Muscle of arm (tissue), 14 donors: ENCODE measurements at places on chromosomes 1 and 21. TPM values are rescaled to one million over a fixed set of nuclear protein-coding genes. Genes with fewer than 3 reads are reported as not detected.
A peak's percentile ranks its signal among the peaks of the same experiment; 100 is the strongest.

The AGRN gene
- 35.5 TPM for polyA plus RNA-seq

The ALX3 gene
- polyA plus RNA-seq, result not detected

GRCh38 chr1:167955915-167956314 lies 19.0 kb upstream of the MPC2 start:
- DNase-seq, result no peak

The UTP25 gene
- polyA plus RNA-seq, result 7.1 TPM

The SH3D21 gene
- polyA plus RNA-seq, result 2.3 TPM

The LRRC53 gene
- polyA plus RNA-seq, result not detected

DNA sequence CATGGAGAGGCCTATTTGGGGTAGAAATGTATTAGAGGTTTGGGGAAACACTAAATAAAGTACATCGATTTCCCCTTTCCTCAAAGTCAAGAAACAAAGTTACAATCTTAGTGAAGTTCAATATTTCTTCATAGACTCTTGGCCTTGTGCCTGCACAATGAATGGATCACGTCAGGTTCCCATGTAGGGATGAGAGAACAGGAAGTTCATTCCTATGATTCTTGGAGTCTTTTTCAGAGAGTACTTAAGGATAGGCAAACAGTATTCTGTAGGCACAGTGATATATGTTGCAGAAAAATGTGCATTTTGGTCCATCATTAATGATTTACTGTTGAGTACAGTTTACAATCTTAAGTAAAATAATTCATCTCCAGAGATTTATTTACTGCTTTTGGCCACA lies 275.5 kb downstream of the RGS7 start:
- DNase-seq, result no peak

- peak; percentile 92 for DNase-seq
Measured at GRCh38 chr21:27570306-27570868, 603.5 kb upstream of the ADAMTS5 start.

The LMO4 gene
- polyA plus RNA-seq, result 49.4 TPM

- DNase-seq, result no peak
Measured at GRCh38 chr1:41878495-41878894, 40.2 kb downstream of the HIVEP3 start.

The TMEM269 gene
- 0.89 TPM for polyA plus RNA-seq

DNA sequence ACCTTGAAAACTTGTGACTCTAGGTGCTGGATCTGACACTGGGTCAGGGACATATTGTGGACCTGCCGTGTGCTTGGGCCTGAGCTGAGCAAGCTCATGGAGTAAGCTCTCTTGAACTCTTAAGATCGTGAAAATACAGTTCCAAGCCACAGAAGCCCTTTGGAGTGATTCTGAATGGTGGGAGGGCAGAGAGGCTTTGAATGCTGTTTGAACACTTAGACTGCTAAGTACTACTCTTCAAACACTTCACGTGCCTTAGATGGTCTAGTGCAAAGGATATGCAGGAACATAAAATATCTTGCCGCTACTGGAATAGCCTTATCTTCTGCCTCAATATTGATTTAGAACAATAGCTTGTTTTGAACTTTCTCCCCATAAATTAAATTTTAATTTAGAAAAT lies 21.6 kb downstream of the ROR1 start:
- DNase-seq, result no peak

GRCh38 chr21:38949070-38949380 lies 143.3 kb downstream of the ETS2 start:
- no peak for DNase-seq

GRCh38 chr1:43466403-43466802 lies 12.7 kb upstream of the HYI start:
- DNase-seq, result no peak

DNA sequence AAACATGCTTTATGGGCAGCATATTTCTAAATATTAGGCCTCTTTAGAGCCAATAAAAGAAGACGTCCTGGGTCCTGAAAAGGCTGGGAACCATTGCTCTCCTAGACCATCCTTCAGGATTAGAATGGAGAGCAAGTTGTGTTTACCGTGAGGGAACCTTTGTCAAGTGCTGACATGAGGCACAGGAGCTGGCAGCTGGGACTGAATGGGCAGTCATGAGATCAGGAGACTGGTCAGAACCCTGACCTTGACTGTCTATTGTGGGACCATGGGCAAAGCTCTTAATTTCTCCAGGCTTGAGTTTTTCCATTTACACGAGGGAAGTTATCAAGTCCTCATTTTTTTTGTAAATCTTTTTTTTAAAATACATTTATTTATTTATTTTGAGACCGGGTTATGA lies 5.2 kb downstream of the PFKFB2 start:
- no peak for DNase-seq

The LMX1A gene
- polyA plus RNA-seq, result 2.2 TPM

DNA sequence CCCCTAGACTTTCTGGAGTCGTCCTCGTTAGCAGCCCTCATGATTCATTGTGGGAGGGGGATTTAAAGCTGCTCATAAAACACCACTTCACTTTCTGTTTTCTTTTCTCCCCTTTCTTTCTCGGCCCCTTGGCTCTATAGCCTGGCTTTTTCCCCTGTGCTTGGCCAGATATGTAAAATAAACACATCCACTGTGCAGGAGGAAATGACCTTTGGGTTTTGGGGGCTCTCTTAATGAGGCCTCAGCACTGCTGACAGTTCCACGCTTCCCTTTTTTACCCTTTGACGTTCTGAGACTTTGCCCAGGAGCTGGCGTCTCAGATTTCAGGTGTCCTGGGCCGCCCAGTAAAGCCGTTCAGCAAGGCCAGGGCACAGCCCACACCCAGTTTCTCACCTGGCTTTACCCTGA lies 65.7 kb downstream of the RUNX3 start:
- DNase-seq, result no peak

The LENEP gene
- polyA plus RNA-seq, result not detected

The PTGFR gene
- polyA plus RNA-seq, result 54.6 TPM

- no peak for DNase-seq
Measured at GRCh38 chr1:81760477-81761097, 40.1 kb upstream of the ADGRL2 start.

DNA sequence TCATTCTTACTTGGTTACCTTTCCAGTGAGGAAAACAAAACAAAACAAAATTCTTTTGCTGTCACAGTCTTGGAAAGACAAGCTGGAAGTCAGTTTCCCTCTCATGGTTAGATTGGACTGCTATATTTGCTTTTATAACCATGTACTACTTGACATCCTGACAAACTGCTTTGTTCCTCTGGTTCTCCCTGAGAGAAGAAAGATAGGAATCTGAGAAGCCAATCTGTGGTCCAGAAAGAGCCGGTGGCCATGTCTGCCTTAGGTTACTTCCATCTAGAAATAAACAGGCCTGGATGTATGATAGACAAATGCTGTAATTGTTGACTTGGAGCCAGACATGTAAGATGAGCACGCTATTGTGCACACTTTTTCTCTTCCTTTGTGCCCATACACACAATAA lies 330.0 kb downstream of the BRINP3 start:
- DNase-seq, result no peak

The FMO4 gene
- 7.3 TPM for polyA plus RNA-seq

The MX2 gene
- 0.76 TPM for polyA plus RNA-seq

GRCh38 chr1:62209931-62210595 lies 15.4 kb downstream of the L1TD1 start:
- no peak for DNase-seq

DNA sequence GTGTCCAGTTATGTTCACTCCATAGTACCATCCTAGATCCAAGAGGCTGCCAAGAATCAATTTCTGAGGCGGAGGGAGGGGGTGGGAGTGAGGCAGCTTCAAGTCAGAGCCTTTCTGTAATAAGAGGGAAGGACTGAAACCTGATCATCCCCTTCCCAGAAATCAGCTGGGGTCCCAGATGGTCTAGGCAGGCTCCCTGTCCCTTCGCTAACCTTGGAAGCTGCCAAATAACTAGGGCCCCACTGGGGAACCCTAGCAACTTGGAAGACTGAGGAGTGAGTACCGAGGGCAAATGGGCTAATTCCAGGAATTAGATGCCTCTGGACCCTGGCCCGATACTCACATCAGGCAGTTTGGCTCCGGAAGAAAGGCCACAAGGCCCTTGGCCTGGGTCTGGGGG lies 113.3 kb downstream of the NAV1 start:
- DNase-seq, result no peak

DNA sequence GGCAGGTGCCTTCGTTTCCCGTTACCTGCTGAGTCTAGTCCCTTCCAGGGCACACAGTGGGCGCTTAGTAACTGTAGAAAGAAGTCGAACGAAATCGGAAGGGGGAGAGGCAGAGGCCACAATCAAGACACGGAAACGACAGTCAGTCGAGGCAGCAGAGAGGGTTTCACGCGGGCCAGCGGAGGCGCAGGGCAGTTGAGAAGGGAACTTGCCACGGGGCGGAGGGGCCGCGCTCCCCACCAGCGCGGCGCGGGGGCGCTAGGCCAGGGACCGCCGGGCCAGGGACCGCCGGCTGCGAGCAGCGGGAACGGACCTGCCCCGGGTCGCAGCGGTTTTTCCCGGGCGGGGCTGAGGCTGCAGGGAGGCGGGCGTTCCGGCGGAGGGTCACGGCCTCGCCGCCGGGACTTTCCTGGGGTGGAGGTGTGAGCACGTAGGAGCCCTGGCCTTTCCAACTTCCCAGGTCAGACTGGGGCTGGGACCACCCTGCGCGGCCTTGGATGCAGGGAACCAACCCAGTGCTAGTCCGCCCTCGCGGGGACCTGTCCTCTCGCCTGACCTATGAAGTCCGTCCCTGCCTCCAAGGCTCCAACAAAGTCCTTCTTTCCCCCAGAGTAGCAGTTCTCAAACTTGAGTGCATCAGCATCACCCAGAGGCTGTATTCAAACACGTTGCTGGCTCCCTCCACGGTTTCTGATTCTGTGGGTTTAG lies 150.1 kb upstream of the FGGY start:
- DNase-seq, result peak; percentile 34

DNA sequence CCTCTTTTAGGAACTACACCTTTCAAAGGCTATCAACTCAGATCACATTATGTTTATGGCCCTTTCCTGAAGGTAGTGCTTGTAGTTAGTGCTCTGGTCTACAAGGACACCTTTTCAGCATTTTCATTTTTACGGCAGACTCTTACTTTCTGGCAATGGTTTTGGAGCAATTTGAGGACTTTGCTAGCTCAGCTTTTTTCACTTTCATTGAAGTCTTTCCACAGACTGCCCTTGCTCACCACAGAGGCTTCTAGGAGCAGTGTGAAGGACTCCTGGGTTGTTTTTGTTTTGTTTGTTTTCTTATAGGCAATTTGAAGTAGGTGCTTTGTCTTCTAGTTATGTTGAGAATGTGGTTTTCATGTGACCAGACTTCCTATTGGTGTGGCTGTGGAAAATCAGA lies 43.1 kb downstream of the CD55 start:
- no peak for DNase-seq

GRCh38 chr1:221993444-221993948 lies 251.6 kb upstream of the DUSP10 start:
- DNase-seq, result no peak

- no peak for DNase-seq
Measured at GRCh38 chr1:33248244-33248643, 8.0 kb upstream of the ZNF362 start.

- no peak for DNase-seq
Measured at GRCh38 chr21:14116080-14116481, 94.7 kb downstream of the LIPI start.

GRCh38 chr21:32137266-32137665 lies 141.6 kb downstream of the MIS18A start:
- DNase-seq, result no peak

The RAB3B gene
- 0.19 TPM for polyA plus RNA-seq

DNA sequence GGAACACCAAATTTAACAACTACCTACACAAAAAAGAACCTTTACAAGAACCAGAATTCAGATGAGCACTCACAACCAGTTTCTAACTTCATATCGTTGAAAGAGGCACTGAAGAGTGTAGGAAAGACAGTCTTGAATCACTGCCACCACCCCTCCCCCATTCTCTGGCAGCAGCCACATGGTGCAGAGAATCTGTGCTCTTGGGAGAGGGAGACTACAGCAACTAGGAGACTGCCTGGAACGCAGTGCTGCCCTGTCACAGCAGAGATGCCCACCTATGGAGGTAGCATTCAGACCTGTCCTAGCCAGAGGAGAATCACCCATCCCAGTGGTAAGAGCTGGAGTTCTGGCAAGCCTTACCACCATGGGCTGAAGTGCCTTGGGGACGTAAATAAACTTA lies 7.3 kb downstream of the CCN1 start:
- DNase-seq, result no peak

- DNase-seq, result no peak
Measured at GRCh38 chr1:4754816-4755215, 100.4 kb downstream of the AJAP1 start.

- DNase-seq, result no peak
Measured at GRCh38 chr1:18079941-18080735, 27.5 kb upstream of the IGSF21 start.

DNA sequence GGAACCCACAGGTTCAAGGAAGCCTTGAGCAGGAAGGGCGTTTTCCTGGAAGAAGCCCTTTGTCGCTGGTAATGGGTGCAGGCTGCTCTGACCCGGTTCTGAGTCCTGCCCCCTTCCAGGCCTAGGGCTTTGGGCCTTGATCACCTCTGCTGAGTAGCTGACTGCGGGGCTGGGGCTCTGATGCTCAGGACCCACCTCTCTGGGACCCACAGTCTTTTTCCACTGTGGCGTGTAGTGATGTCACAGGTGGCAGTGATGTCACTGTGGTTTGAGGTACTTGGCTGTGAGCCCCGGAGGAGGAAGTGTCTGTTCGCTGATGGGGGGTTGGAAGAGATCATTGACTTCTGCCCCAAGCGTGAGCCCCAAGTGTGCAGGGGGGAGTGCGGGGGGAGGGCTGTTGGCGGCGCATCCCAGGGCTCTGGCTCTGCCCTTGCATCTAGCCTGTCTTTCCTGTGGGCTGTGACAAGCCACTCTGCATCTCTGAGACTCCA lies 6.9 kb downstream of the TNFRSF1B start:
- DNase-seq, result no peak

DNA sequence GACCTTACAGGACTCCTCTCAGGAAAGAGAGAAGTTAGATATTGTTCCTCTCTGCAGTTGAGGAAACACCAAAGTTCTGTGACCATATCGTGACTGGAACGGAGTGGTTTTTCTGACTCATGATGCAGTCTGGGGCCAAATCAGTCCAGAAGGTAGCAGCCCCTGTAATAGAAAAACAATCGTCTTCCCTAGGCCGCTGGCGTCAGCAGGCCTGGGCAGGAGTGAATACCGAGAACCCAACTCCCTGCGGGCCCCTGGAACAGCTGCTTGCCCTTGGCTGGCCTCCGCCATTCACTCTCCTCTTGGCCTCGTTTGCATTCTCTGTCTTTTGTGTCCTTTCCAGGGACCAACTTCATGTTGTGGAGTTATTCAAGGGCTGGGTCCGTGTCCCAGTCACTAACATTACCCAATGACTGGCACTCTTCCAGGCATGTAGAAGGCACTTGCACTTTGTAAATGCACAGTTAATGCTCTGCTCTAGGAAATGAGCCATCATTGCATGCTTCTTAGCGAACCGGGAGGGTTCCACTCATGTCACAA lies 10.9 kb upstream of the CD101 start:
- DNase-seq, result peak; percentile 84

GRCh38 chr21:39033878-39034589 lies 149.2 kb downstream of the PSMG1 start:
- DNase-seq, result no peak

The SPRR2B gene
- not detected for polyA plus RNA-seq

The FOXO6 gene
- polyA plus RNA-seq, result 11.7 TPM

DNA sequence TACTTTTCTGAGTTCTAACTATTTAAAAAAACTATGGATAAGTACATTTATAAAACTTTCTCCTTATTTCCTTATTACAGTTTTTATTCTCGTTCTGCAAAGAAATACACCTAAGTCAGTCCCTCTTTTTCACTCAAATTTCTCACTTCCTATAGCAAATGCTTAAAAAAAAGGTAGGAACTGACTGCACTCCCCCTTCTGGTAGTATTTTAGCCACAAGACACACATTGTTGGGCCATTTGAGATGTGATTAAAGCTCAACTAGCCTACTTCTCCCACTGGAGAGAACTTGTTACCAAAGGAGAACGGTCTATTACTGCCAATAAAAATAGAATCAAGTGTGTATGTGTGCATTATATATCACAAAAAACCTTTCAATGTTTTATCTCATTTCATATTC lies 521.9 kb upstream of the PRMT6 start:
- DNase-seq, result no peak
